Activated CD4-positive, alpha-beta T cell treated with anti-CD3 and anti-CD28 coated beads, Interleukin-10, Interleukin-2, amounts not matched to agents 100 ng/mL and 50 ng/mL, durations not matched to agents 16 hours and 8 hours (primary cell): ENCODE measurements at places on chromosomes 7 and 10.

- DNase-seq: no peak
Measured at GRCh38 chr10:78357141-78358063, 323.7 kb downstream of the RPS24 start.

DNA sequence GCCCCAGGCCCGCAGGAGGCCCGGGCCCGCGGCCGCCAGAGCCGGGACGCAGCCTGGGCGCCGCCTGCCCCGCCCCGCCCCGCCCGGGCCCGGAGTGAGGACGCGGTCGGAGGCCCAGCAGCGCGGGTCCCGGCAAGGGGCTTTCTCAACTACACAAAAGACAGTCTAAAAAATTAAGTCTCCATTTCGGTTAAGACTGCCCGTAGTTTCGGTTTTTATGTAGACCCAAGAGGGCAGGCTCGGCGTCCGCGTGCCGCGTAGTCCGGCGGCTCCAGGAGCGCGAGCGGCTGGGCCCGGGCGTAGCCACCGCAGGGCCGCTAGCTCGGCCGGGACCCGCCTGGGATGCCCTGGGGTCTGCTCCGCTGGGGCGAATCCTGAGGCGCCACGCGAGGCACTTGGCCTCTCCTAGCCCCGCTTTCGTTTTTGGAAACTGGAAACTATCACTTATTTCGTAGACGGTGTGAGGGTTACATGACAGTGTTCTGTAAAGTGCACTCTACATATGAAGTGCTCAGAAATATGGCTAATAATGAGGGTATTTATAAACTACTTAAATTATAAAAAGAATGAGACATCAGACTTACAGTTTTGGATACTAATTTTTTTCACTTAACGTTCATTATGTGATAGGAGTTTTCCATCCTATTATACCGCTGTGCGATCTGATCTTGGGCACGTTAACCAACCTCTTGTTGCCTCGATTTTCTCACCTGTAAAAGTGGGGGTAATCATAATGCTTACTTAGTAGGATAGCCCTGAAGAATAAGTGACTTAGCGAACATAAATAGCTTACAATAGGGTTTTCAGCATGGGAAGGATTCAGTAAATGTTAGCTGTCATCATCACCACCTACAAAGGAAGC lies 573 bp downstream of the BLVRA start:
- DNase-seq: peak; percentile 54

GRCh38 chr10:96344178-96344577 lies 14.6 kb downstream of the OPALIN start:
- no peak for DNase-seq

GRCh38 chr10:95026461-95026860 lies 42.8 kb downstream of the CYP2C8 start:
- DNase-seq: no peak

- DNase-seq: no peak
Measured at GRCh38 chr10:13624630-13625029, 37.9 kb downstream of the PRPF18 start.

DNA sequence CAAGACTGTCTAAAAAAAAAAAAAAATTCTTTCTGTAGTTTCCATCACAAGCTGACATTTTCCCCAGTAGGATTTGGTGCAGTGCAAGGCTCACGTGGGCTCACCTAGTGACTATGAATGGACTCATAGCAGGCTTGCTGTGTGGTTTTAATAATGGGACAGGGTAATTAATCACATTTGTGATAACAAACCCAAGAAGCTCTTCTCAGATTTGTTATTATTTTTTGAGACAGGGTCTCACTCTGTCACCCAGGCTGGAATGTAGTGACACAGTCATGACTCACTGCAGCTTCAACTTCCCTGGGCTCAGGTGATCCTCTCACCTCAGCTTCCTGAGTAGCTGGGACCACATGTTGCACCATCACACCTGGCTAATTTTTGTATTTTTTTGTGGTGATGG lies 40.0 kb downstream of the NACAD start:
- no peak for DNase-seq

GRCh38 chr10:58152673-58153263 lies 114.9 kb downstream of the IPMK start:
- DNase-seq: peak; percentile 60

DNA sequence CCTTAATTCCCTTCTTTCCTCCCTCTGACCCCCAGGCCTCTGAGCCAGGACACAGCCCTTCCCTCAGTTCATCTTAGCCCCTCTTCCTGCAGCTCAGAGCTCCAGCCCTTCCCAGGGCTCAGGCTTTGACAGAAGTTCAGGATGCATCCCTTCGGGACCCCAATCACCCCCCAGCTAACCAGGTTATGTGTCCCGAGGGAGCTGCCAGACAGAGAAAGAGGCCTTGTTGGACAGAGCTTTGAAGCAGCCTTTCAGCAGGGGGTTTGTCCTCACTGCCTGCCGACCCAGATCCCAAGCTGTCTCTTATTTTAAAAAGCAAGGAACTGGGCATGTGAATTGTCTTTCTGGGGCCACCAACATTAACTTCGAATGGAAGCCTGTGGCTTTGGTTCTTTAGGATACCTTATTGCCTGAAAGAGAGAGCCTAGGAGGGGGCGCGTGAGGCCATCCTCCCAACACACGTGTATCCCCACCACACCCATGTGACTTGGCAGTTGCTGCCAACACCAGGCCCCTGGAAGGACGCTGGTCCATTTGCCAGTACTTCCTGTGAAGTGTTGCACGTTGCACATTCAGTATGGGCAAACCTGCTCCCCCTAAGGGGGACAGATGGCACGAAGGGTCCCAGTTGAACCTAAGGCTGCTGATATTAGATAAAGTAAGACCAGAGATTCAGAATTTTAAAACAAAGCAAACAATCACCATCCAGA lies 858 bp downstream of the CCDC136 start:
- no peak for DNase-seq

- no peak for DNase-seq
Measured at GRCh38 chr7:108592646-108593201, 23.1 kb downstream of the DNAJB9 start.

DNA sequence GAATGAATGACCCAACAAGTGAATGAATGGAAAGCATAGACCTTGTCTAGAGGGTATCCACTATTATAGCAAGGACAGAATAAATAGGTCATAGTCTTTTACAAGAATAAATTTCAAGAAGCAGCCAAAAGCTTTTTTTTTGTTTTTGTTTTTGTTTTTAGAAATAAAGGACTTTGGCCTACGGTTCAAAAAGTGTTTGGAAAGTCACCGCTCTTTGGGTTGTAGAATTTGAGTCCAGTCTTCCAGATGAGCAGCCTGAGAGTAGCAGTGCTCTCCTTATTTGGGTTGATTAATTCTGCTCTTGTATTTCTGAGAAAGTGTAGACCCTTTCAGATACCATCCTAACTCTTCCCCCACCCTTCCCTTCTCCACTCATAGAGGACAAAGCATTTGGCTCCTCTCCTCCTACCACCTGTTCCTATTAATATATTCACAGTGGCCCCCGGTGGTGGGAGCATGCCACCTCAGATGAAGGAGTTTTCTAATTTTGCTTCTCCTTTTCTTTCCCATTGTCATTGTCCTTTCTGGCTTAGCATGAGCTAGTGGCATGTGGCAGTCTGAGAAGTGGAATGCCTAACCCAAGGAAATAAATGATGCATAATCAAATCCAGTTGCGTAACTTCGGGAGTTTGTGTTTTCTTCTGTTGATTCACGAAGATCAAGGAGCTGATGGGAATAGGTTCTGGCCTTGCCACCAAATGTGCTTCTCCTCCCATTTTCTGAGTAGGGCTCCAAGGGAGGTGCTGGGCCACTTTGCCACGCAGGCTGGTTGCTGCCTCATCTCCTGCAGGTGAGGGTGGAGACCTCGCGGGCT lies 114.7 kb downstream of the CHN2 start:
- DNase-seq: no peak

- DNase-seq: peak; percentile 26
Measured at GRCh38 chr7:37035631-37036030, 311.3 kb upstream of the AOAH start.

DNA sequence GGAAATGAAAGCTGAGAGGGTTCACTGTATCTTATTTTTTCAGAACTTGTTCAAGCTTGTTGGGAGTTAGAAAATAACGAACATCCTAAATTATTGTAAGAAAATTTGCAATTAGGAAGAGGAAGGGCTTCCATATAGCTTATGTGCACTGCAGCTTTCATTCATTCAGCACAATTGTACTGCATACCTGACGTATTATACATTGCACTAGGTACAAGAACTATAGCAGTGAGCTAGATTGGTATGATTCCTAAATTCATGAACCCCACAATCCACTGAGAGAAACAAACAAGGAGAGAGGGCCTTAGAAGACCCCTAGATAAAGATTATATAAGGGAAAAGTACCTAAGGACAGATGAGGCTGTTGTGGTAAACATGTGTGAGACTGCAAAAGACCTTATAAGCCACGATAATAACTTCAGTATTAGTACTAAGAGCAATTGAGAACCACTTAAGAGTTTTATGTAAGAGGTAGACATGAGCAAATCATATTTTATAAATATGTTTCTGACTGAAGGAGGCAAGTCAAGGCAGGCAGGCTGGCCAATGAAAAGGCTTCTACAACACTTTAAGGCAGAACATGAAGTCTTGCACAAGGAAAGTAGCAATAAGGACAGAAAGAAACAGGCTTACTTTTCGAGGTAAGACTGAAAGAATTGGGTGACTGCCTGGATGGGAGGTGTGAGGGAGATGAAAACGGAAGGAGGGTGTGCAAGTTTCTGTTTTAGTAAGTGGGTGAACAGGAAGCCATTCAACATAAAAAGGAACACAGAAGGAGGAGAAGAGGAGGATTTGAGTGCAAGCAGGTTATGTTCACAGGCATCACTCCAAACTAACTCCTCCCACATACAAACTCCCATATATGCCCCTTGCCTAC lies 77.9 kb upstream of the LRRN3 start:
- DNase-seq: peak; percentile 94

DNA sequence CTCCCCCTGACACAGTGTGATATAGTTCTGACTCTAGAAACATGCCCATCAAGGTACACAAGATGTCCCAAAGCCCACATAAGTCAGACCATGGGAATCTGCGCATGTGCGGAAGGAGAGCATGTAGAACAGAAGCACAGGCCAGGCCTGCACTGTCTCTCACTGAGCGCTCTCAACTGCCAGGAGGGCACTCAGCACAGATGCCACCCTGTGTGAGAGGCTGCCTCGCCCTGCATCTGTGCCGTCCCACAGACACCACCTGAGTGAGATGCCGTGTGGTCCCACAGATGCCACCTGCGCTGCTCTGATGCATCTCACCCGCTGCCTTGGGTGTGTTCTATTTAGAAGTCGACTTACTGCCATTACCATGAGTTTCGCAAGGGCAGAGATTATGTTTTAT lies 98.4 kb downstream of the VOPP1 start:
- DNase-seq: no peak

DNA sequence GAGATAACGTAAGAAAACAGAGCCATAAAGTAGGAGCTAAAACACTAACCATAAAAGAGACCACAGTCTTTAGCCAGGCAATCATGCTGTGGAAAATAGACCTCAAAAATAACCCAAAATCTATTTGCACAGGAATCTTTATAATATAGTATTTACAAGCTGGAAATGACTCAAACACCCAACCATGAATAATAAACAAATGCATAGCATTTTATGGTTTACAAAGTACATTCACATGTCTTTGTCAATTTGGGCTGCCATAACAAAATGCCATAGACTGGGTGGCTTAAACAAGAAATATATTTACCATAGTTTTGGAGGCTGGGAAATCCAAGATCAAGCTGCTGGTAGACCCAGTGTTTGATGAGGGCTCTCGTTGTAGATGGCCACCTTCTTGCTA lies 65.5 kb upstream of the GRB10 start:
- no peak for DNase-seq

DNA sequence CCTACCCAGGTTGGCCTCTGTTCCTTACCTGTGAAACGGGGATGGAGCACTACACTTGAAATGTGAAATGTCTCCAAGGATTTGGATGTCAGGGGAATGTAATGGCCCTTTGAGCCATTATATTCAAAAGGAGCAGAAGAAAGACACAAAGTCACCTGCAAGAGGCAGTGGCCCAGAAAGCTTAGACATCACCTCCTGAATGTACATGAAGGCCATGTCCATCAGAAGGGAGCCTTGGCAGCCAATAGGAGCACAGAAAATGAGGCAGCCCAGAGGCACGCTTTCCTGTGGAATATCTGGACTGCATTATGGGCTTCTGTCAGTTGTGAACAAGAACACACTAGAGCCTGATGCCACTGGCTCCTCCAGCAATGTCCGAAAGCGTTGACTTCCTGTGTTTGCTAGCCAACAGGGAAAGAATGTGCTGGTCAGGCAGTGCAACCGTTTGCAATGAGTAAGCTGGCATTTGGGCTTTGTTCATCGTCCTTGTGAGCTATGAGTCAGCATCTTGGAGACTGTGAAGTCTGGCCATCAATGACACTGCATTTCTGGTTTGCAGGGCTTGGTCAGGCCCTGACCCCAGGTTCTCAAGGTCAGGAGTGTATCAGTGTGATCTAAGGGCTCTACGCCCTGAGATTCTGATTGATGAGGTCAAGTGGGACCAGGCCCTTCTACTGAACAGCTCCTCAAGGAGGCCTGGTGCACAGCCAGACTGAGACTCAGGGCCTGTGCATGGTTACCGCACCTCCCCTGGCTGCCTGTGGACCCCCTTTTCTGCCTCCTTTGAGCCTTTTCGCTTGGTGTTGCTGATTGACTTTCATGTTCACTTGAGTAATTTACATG lies 222.4 kb downstream of the RPS24 start:
- DNase-seq: no peak

GRCh38 chr7:29815181-29816105 lies 9.1 kb downstream of the WIPF3 start:
- no peak for DNase-seq

DNA sequence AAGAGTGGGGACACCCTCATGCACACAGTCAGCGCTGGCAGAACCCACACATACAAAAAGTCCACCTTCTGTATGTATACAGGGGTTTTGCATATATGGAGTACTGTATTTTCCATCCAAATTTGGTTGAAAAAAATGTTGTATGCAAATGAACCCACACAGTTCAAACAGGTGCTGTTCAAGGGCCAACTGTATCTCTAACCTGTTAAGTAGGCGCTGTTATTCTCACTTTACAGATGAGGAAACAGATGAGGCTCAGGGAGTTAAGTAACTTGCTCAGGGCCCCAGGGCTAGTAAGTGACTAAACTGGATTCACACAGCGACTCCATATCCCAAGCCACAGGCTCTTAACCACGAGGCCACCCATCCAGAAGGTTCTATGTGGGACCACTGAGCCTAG lies 69.9 kb downstream of the C10orf105 start:
- DNase-seq: no peak
